ENCODE measurements at places on chromosomes 11 and 22.
A peak's percentile ranks its signal among the peaks of the same experiment; 100 is the strongest.

DNA sequence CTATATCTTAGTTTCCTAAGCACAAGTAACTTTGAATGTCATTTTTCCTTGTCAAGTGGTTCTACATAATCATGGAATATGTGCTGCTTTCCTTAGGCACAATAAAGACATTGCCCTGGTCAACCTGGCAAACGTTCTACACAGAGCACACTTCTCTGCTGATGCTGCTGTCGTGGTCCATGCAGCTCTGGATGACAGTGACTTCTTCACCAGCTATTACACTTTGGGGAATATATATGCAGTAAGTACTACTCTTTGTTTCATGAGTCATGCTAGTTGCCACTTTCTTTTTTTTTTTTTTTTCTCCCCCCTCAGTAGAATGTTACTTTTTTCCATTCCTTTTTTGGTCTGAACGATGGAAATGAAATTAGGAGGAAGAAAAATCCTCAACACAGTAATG lies 38.5 kb downstream of the TTC17 start:
- DNase-seq, result no peak

GRCh38 chr11:120527111-120527761 lies 15.7 kb downstream of the GRIK4 start:
- no peak for DNase-seq

DNA sequence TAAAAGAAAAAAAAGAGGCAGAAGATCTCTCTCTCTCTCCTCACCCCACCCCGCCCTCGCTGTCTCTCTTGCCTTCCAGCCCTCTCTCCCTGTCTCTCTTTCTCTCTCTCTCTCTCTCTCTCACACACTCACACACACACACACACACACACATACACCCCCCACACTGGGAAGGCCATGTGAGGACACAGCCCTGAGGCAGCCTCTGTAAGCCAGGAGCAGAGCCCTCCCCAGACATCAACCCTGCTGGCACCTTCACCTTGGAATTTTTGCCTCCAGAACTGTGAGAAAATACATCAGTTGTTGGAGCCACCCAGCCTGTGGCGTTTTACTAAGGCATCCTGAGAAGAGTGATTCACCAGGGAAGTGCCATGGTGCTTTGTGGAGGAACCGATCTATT lies 14.7 kb downstream of the APOL3 start:
- DNase-seq, result no peak

DNA sequence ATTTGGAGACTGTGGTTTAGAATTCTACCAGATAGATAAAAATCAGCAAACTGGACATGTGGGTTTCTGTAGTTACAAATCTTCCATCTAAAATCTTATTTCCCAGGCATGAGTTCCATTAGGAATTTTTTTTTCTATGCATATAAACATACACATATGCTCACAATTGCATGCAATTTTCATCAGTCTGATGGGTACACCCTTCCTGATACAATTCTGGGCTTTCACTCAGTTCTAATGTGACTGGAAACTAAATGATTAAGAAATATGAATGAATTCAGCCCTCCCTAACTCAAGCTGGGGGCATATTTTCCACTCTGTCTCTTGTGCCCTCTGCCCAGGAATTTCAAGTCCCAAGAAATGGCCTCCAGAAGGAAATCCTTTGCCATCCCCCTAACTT lies 187.1 kb downstream of the SNX19 start:
- DNase-seq, result no peak

- DNase-seq, result no peak
Measured at GRCh38 chr22:19503869-19504268, 20.3 kb downstream of the CLDN5 start.

DNA sequence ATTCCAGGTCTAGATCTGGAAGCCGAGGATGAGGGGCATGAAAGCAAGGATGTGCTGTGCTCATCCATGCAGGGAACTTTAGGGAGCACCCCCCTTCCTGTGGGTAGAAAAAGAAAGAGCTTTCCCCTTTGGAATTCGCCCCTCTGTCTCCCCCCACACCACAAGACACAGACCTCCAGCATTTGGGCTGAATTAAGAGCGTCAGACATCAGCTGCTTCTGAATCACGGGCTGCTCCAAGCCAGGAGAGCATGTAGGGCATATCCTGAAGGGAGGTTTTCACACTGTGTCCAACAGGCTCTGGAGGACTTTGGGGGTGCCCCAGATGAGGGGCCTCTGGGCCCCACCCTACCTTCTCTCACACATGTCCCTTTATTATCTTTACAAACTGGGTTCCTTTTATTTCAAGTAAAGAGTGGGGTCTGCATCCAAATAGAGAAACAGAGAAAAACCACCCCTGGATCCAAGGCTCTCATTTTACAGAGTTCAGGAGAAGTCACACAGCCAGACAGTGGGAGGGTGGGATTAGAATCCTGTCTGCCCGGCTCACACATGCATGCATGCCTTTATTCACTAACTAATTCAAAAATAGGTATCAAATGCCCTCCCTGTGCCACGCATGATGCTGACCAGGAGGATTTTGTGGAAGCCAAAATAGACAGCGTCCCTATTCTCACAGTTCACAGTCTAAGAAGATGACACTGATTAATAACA lies 52.8 kb downstream of the LRRC32 start:
- DNase-seq, result no peak

DNA sequence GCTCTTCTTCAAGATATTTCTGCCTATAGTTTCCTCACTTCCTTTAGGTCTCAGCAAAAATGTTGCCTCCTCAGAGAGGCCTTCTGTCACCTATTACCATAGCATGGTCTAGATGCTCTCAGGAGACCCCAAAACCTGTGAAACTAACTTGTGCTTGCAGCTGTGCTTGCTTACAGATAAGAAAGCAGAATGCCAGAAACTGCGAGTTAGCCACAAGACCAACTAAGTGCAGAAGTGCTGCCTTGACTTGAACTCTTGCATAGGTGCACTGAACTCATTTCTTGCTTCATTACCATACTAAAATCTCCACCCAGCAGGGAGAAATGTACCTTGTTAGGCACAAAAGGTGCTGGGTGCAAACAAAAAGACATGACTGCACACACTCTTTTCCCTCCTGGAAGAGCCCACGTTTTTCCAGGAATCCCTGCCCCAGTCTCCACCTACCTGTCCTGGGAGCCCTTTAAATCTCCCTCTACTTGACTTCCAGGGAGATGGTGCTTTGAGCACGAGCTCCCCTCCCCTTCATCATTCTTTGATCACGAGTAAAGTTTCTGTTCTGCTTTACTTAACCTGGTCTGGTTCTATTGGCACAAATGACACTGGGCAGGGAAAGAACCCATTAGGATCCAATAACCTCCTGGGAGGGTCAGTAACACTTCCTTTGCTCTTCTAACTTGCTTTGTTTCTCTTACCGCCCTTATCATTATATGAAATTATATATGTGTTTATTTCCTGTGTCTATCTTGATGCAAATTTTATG lies 137.7 kb upstream of the DDI1 start:
- DNase-seq, result no peak

GRCh38 chr11:73397468-73398131 lies 21.4 kb downstream of the RELT start:
- DNase-seq, result no peak

DNA sequence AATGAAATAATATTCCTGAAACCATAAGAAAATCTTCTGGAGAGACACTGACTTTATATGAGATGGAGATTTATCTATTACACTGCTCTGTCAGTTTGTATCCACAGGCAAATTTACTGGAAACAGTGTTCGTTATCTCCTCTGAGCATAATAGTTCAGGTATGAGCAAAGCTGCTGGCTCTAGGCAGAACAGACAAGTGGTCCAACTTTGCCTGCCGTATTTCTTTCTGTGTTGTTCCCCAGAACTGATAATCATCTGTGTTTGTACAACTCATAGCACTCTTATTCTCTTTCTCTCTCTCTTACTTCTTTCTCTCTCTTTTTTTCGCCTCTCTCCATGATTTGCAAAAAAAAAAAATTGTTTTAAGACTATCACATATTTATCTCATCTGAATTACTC lies 623.8 kb upstream of the CHORDC1 start:
- no peak for DNase-seq

- DNase-seq, result no peak
Measured at GRCh38 chr11:121576531-121576930, 123.8 kb upstream of the SORL1-AS1 start.

GRCh38 chr11:61838921-61839320 lies 10.8 kb downstream of the FADS2 start:
- no peak for DNase-seq

GRCh38 chr11:101133190-101133589 lies 3.6 kb upstream of the PGR start:
- DNase-seq, result no peak

- no peak for DNase-seq
Measured at GRCh38 chr11:27011560-27012233, 17.8 kb downstream of the FIBIN start.

DNA sequence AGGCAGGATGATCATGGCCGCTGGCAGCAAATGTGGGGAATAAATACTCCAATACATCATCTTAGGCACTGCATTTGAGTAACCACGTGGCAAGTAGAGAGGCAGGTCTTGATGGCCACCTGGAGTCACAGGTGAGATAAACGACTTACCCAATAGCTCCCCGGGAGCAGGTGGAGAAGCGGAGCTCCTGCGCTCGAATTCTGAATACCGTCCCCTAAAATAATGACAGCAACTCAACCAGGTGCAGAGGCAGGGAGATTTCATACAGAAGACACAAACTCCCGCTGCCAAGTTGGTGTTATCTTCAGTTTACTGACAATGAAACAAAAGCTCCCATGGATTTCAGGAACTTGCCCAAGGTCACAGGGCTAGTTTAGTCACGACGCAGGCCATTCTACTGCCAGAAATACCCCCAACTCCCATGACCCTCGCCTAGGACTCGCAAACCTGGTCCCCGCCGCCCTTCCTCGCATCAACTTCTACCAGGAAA lies 437 bp downstream of the SLC43A3 start:
- no peak for DNase-seq

GRCh38 chr11:111469200-111469599 lies 43.0 kb downstream of the BTG4 start:
- DNase-seq, result no peak

- no peak for DNase-seq
Measured at GRCh38 chr11:26194881-26195280, 137.0 kb upstream of the ANO3 start.

DNA sequence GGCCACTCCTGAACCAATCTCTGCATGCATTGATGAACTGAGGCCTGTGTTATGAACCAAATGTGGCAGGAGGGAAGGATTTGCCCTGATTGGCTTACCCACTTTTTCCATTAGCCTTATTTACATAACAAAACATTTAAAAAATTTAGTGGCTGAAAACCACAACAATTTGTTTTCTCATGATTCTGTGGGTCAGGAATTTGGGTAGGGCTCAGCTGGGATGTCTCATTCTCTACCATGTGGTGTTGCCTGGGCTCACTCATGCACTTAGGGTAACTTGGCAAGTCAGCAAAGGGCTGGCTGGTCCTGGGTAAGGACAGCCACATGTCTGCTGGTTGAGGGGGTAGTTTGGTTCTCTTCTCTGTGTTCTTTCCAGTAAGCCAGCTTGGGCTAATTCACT lies 35.1 kb upstream of the CYP2R1 start:
- DNase-seq, result no peak

DNA sequence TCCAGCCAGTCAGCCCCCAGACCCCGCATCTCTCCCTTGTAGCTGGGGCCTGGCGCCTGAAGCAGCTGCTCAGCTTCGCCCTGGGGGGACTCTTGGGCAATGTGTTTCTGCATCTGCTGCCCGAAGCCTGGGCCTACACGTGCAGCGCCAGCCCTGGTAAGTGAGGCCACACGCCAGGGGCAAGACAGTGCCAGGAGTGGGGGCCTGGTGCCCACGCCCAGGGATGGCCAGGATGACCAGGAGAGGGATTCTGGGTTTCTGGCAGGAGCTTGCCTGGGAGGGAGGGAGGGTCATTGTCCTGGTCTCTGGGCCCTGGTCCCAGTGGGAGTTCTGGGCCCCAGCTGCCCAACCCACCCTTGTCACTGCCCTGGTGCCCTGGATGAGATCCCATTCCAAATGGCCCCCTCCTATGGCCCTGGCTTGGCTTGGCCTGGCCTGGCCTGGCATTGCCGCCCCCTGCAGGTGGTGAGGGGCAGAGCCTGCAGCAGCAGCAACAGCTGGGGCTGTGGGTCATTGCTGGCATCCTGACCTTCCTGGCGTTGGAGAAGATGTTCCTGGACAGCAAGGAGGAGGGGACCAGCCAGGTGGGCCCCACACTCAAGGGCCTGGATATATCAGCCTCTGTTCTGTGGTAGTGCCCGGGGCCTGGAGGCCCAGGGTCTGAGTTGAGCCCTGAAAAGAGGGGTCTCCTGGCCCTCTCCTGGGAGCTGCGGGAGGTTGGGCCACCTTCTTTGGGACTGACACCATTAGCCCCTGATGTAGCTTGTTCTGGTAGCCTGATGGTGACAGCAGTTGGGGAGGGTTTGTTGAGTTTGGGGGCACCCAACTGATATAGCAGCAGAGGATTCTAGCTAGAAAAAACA lies 3.7 kb downstream of the SLC39A13 start:
- DNase-seq, result peak; percentile 84

DNA sequence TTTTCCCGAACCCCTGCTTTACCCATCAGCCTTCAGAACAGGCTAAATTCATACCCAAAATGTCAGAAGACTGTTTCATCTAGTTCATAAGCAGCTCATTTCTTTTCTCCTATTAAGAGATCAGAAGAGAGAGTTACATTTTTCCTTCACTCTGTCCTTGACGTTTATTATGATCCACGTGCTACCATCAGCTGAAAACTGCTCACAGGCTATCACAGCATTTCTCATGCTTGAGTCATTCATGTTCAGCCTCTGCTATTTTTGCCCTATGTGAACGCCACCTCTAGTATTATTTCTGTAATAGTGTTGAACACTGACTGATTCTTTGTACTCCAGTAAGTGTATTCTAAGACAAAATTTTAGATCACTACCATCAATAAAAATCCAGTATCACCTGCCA lies 51.9 kb downstream of the SLC1A2 start:
- DNase-seq, result no peak

GRCh38 chr22:22973336-22973735 lies 85.7 kb downstream of the IGLL5 start:
- no peak for DNase-seq

DNA sequence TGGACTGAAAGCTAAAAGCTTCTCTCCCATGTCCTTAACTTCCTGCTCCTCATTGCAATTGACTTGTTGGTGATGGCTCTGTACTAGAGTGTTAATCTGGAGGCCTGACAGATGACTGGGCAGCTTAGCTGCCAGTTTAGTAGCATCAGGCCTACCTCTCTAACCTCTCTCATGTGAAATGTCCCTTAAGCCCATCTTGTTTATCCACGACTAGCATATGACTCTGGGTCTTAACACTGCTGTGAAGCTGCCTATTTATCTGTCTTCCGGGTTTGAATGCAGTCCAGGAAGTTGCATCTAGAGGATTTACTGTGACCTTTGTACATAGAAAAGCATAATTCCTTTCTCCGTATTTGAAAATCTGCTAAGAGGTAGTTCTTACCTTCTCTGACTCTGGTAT lies 85.3 kb upstream of the HORMAD2 start:
- no peak for DNase-seq

DNA sequence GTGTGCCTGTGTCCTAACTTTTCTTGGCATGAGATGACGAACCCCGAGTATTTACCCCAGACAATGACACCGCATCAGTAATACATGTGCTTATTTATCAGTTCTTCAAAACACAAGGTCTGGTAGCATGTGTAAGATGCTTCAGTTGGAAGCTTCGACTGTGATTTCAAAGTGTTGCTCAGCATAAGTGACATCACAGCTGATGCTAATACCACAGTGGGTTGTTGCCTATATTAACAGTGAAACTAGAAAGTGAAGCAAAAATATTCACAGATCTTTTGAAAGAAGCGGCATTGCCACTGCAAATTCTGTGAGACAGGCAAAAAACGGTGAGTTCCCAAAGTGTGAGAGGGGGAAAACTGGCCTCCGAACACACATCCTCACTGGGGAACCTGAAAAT lies 18.4 kb upstream of the TTC12 start:
- no peak for DNase-seq
